ENCODE measurements at places on chromosomes 6 and 20. TPM values are rescaled to one million over a fixed set of nuclear protein-coding genes. Genes with fewer than 3 reads are reported as not detected.

DNA sequence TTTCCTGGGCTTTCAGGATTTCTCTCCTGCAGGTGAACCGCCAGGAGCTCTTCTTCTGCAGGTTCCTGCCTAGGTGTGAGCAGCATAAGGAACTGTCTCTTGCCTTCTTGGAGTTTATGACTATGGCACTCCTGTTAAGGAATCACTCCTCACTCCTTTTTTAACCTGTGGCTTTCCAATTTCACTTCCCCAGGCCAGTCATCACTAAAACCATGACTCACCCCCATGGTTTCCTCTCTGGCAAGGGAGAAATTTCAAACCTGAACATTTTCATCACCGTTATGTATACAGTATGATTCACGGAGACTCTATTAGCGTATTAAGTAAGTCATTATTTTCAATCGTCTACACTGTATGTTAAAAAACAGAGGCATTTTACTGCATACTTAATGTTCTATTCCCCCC lies 78.2 kb upstream of the ARID1B start:
- DNase-seq = no peak
- peaks cover 30% of the 10 kb centered on the region for H3K27me3 ChIP-seq
- no peak overlapping the region for H3K27ac ChIP-seq
- H3K4me3 ChIP-seq = peak overlapping the region; percentile 62
- peaks cover 43% of the 10 kb centered on the region for H3K4me1 ChIP-seq

DNA sequence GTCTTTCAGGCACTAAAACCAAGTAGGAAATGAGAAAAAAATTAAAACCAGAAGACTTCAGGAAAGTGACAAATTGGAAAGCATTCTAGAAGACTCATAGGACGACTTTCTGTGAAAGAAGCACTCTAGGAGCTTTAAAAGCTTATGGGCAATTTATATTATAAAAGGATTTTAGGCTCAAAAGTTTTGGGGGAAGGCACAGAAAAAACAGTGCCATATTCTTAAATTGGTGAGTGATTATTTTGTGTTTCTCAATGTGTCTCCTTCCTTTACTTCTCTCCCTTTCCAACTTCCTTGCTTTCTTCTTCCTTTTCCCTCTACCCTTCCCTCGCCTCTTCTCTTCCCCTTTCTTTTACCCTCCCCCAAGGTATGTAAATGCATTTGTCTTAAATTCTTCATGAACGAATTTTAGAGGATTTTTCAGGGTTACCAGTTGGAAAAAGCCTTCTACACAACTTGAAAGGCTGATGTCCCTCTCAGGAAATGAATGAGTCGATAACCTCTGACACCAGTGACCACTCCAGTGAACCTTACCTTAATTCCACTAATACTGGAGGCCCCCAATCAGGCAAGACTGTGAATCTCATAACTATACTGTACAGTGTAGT lies 2.6 kb upstream of the LIN28B start:
- H3K27ac ChIP-seq = no peak overlapping the region
- DNase-seq = no peak
- peaks cover 29% of the 10 kb centered on the region for H3K4me1 ChIP-seq
- H3K27me3 ChIP-seq = peaks cover 80% of the 10 kb centered on the region
- no peak overlapping the region for H3K4me3 ChIP-seq

DNA sequence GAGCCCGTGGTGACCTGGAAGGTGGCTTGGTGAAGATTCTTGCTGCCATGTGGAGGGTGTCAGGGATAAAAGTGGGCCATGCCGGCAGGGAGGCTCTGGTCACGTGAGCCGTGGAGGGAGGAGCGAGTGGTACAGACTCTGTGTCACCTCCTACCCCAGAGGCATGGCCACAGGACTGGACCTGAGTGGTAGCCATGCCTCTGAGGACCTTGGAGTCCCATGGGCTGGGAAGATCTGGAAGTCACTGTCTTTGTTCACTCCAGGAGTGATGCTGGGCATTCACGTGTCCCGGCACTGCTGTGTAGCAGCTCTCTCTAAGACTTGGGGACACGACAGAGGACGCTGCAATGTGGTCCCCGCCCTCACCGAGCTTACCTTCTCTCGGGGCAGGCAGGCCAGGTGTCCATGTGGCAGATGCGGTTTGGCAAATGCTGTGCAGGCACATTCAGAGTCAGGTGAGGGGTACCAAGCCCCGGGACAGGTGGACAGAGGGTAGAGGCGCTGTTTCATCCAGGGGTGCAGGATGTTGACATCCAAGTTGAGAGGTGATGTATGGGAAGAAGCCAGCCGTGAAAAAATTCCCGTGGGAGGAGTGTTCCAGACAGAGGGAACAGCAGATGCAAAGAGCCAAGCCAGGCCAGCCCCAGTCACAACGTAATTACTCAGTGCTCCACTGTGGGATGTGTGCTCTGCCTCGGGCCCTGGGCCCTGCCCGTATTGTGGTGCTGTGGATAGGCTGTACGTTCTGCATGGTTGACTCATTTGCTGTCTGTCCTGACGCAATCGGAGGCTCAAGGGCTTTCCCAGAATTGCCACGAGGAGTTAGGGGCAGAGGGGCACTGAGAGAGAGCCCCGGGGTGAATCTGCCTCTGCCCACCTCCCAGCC lies 307.8 kb downstream of the TAF4 start:
- H3K4me3 ChIP-seq = no peak overlapping the region
- no peak overlapping the region for H3K27ac ChIP-seq
- H3K4me1 ChIP-seq = no peaks in the 10 kb centered on the region
- DNase-seq = no peak

- H3K27ac ChIP-seq = no peak overlapping the region
- peaks cover 30% of the 10 kb centered on the region for H3K27me3 ChIP-seq
- DNase-seq = no peak
- H3K4me1 ChIP-seq = peaks cover 8% of the 10 kb centered on the region
Observed at GRCh38 chr20:21570285-21570992, 56.6 kb upstream of the NKX2-2 start.

- H3K27ac ChIP-seq = no peak overlapping the region
- H3K4me1 ChIP-seq = peaks cover 18% of the 10 kb centered on the region
- no peak overlapping the region for H3K4me3 ChIP-seq
- H3K36me3 ChIP-seq = peaks cover 4% of the 10 kb centered on the region
Observed at GRCh38 chr6:34600796-34601195, 44.7 kb upstream of the SPDEF start.

- no peak for DNase-seq
- no peaks in the 10 kb centered on the region for H3K27me3 ChIP-seq
- no peak overlapping the region for H3K27ac ChIP-seq
- no peaks in the 10 kb centered on the region for H3K36me3 ChIP-seq
Observed at GRCh38 chr6:117559299-117559698, 43.0 kb downstream of the GOPC start.

- no peaks in the 10 kb centered on the region for H3K27me3 ChIP-seq
- no peak overlapping the region for H3K4me3 ChIP-seq
- no peak for DNase-seq
- H3K27ac ChIP-seq = no peak overlapping the region
- no peaks in the 10 kb centered on the region for H3K36me3 ChIP-seq
Observed at GRCh38 chr20:51926670-51927305, 124.5 kb upstream of the SALL4 start.

DNA sequence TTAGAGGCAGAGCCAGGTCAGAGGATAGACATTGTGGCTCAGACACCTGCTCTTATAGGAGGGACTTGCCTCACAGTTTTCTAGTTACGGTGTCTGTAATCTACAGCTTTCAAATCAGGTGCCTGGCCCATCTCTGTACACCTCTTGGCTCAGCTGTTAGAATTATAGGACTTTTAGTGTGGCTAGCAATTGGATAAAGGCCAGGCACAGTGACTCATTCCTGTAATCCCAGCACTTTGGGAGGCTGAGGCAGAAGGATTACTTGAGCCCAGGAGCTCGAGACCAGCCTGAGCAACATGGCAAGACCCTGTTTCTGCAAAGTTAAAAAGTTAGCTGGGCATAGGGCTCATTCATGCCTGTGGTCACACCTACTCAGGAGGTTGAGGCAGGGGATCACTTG lies 20.0 kb downstream of the BRPF3 start:
- H3K4me3 ChIP-seq = no peak overlapping the region
- no peaks in the 10 kb centered on the region for H3K27me3 ChIP-seq
- no peaks in the 10 kb centered on the region for H3K4me1 ChIP-seq
- H3K27ac ChIP-seq = no peak overlapping the region

DNA sequence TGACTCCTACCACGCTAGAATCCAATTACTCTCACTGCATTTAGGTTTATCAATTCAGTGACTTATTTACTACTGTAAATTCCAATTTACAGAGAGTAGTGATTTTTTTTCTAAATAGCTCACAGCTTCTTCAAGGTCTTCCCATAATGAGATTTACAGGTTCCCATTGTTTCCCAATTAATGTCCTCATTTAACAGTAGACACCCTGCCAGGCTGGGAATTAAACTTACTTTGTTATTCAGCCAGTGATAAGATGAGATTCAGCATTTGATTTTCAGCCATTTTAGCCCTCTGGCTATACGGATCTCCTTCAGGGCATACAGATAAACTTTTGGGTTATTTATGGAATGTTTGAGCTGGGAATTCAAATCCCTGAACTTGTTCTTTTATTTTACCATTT lies 582.9 kb upstream of the EYS start:
- no peaks in the 10 kb centered on the region for H3K36me3 ChIP-seq
- no peak for DNase-seq
- no peaks in the 10 kb centered on the region for H3K4me1 ChIP-seq
- H3K27ac ChIP-seq = no peak overlapping the region

DNA sequence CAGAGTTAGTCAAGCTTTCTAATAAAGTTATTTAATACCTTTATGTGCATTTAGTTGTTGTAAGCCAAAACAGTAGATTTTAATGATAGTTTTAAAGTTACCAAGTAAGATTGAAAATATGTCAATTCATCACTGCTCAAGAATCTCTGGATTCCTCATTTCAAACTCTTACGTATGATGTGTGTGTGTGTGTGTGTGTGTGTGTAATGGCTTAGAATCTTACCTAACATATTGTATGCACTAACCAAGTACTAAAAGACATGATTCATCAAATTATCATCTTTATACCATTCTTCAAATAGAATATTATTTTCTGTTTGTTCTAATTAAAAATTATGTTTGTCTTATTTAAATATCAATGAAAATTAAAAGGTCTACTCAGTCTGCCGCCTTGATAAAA lies 41.5 kb upstream of the ZNF337 start:
- DNase-seq = no peak
- peaks cover 15% of the 10 kb centered on the region for H3K4me1 ChIP-seq
- H3K36me3 ChIP-seq = no peaks in the 10 kb centered on the region
- H3K4me3 ChIP-seq = no peak overlapping the region
- no peaks in the 10 kb centered on the region for H3K27me3 ChIP-seq
- no peak overlapping the region for H3K27ac ChIP-seq

GRCh38 chr6:52418606-52419005 lies 1.5 kb upstream of the EFHC1 start:
- H3K27me3 ChIP-seq = no peaks in the 10 kb centered on the region
- no peaks in the 10 kb centered on the region for H3K36me3 ChIP-seq
- peaks cover 24% of the 10 kb centered on the region for H3K4me1 ChIP-seq
- no peak for DNase-seq
- no peak overlapping the region for H3K27ac ChIP-seq

DNA sequence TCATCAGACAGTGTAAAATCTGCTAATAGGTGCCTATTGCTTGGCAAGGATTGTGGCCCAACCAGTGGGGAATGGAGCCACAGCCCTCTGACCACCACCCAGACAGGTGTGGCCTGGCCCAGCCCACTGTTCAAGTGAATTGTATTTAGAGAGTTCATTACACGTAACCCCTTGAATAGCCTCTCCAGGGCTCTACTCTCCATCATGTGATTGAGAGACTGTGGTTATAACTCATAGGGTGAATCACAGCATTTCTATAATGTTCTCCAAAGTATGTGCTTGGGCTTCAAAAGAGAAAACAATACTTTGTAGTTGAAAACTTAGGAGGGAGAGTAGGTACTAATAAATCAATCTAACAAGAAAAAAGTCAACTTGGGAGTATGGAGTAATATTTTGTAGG lies 38.4 kb downstream of the ALDH8A1 start:
- H3K4me1 ChIP-seq = no peaks in the 10 kb centered on the region
- H3K27ac ChIP-seq = no peak overlapping the region
- DNase-seq = no peak
- H3K4me3 ChIP-seq = no peak overlapping the region
- H3K27me3 ChIP-seq = no peaks in the 10 kb centered on the region

DNA sequence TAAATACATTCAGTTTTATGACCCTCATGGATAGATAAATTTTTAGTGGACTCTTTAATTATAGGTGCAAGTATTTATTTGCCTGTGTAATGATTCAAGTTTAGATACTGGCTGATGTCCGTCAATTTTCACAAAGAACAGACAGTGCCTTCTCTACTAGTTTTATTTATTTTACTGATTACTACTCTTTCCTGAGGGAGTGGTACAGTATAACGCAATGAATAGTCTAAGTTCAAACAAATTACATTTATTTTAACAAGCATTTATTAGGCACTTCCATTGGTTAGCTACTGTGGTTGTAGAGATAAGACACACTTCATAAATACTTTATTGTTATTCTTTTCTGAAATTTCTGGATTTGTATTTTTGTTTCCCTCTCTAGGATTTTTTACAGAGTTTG lies 74.3 kb downstream of the ADGRG6 start:
- no peaks in the 10 kb centered on the region for H3K27me3 ChIP-seq
- H3K36me3 ChIP-seq = no peaks in the 10 kb centered on the region
- DNase-seq = no peak
- H3K4me3 ChIP-seq = no peak overlapping the region

DNA sequence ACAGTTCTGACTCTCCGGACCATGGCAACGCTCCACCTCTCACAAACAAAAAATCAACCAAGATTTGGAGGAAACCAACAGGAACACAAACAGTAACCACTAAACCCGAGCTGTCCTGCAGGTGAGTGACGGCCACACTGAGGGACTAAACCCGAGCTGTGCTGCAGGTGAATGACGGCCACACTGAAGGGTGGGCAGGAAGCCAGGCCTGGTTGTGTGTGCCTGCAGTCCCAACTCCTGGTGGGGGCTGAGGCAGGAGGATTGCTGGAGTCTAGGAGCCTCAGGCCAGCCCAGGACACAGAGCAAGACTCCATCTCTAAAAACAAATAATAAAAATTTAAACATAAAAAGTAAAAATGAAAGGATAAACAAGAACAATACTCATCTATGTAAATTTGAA lies 80.6 kb downstream of the TAF4 start:
- no peak for DNase-seq
- H3K4me3 ChIP-seq = no peak overlapping the region
- peaks cover 41% of the 10 kb centered on the region for H3K36me3 ChIP-seq
- H3K27ac ChIP-seq = no peak overlapping the region

Gene DNAH8
- total RNA-seq = 0.02 TPM

Gene RIPOR3
- total RNA-seq = 0.23 TPM

Gene NKX2-4
- total RNA-seq = not detected

Gene DDO
- not detected for total RNA-seq

Gene NFATC2
- total RNA-seq = 29.4 TPM

Gene FLOT1
- total RNA-seq = 293 TPM
